ENCODE measurements at places on chromosomes 12 and 14. TPM values are rescaled to one million over a fixed set of nuclear protein-coding genes. Genes with fewer than 3 reads are reported as not detected.

The SELPLG gene
- 29.6 TPM for polyA plus RNA-seq

The LMO3 gene
- polyA plus RNA-seq, result not detected

The KRT71 gene
- not detected for polyA plus RNA-seq

The DPF3 gene
- 6.3 TPM for polyA plus RNA-seq

The VRTN gene
- polyA plus RNA-seq, result not detected

The FAM177A1 gene
- 45.8 TPM for polyA plus RNA-seq

The OR4E2 gene
- polyA plus RNA-seq, result not detected

The MDM1 gene
- 15.2 TPM for polyA plus RNA-seq

The CD163 gene
- 0.32 TPM for polyA plus RNA-seq

The MGAT4C gene
- not detected for polyA plus RNA-seq

The WNT1 gene
- polyA plus RNA-seq, result not detected

The KRT5 gene
- polyA plus RNA-seq, result not detected

The CLEC4C gene
- 8.6 TPM for polyA plus RNA-seq

The P2RX2 gene
- not detected for polyA plus RNA-seq

The TC2N gene
- 4.2 TPM for polyA plus RNA-seq

The NFATC4 gene
- 0.43 TPM for polyA plus RNA-seq

The NAP1L1 gene
- 112 TPM for polyA plus RNA-seq

The COX8C gene
- polyA plus RNA-seq, result not detected

The LRTM2 gene
- polyA plus RNA-seq, result not detected

The GRIN2B gene
- 0.01 TPM for polyA plus RNA-seq

The RHEBL1 gene
- polyA plus RNA-seq, result 6.0 TPM

The ANKRD33 gene
- not detected for polyA plus RNA-seq

The C1QL4 gene
- not detected for polyA plus RNA-seq

The GPRC5A gene
- polyA plus RNA-seq, result not detected

The GNG2 gene
- polyA plus RNA-seq, result 93.0 TPM

The CCDC197 gene
- not detected for polyA plus RNA-seq

The CDCA3 gene
- 1.0 TPM for polyA plus RNA-seq

The IAPP gene
- not detected for polyA plus RNA-seq

The NANOG gene
- polyA plus RNA-seq, result not detected

The SLC5A8 gene
- not detected for polyA plus RNA-seq

Measured in naive B cell (primary cell).